ENCODE measurements at places on chromosomes 11 and 22.

- DNase-seq, result peak; percentile 89
Measured at GRCh38 chr22:41682033-41682807, 6.4 kb downstream of the SNU13 start.

DNA sequence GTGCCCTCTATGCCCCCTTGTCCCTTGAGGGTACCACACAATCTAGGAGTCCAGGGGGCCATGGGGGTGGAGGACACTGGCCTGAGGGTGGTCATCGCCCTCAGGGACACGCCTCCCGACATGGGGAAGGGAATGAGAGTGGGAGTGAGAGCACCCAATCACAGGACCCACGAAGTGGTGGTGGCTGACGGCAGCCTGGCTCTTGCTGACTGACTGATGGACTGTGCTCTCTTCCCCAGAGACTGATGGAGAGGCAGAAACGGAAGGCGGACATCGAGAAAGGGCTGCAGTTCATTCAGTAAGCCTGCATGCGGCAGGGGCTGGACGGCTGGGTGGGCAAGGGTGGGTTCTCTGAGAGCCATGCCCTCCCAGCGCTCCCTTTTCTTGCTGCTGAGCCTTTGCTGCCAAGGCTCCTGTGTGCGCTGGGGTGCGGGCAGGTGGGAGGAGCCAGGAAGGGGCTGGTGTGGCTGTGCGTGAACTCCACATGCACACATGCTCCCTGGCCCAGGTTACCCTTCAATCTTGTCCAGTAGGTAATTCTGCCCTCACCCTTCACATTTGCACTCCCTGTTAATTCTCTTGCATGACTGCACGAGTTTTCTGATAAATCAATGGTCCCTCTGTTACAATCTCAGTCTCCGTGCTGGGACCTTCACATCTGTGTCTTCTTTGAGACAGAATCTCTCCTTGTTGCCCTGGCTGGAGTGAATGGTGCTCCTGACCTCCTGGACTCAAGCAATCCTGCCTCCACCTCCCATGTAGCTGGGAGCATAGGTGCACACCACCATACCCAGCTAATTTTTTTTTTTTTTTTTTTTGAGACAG is 19.3 kb downstream of the ZC3H7B start:
- no peak for DNase-seq

GRCh38 chr11:65524741-65525545 is at the start of gene SCYL1:
Gene SCYL1, plus strand, starts transcription at chr11:65525083. Its CDS starts 71 bp downstream, at chr11:65525154.
- DNase-seq, result peak; percentile 91

DNA sequence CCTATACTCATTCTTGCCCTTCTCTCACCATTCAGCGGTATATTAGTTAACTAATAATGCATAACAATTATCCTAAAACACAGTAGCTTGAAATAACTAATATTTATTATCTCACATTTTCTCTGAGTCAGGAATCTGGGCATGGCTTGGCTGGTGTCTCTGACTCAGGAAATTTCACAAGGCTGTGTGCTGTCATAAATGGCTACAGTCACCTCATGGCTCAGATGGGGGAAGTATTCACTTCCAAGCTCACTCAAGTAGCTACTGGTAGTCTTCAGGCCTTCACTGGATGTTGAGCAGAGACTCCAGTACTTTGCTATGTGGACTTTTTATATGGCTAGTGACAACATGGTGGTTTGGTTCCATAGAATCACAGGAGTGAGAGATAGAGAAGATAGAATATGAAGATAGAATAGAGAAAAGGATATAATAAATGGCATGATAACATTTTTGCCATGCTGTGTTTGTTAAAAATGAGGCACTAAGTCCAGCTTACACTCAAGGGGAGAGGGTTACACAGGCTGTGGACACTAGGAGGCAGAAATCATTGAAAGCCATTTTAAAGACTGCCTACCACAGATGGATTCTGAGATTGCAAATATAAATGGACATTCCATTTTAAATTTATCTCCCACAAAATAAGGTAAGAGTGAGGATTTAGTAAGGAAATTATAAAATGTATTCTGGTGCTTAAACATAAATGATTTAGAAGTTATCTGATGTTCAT is 997.8 kb upstream of the CHORDC1 start:
- no peak for DNase-seq

GRCh38 chr22:33923033-33923432 is 2.8 kb upstream of the LARGE1 start:
- DNase-seq, result no peak

DNA sequence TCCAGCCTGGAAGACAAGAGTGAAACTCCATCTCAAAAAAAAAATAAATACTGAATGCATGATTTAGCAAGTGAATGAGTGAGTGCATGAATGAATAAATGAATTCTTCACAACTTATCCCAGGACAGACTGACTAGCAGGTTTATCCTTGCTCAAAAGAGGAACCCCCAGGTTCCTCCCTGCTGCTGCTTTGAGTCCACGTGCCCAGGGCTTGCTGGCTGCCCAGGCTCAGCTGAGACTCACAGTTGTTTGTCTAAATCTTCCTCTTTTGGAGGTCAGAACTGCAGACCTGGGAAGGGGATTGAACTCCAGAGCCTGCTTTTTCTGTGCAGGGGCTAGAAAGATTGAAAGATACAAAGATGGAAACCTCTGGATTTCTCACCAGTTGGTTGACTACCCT is 117.4 kb upstream of the TMEM45B start:
- DNase-seq, result no peak

GRCh38 chr11:126194121-126194543 is 17.3 kb downstream of the RPUSD4 start:
- peak; percentile 63 for DNase-seq

DNA sequence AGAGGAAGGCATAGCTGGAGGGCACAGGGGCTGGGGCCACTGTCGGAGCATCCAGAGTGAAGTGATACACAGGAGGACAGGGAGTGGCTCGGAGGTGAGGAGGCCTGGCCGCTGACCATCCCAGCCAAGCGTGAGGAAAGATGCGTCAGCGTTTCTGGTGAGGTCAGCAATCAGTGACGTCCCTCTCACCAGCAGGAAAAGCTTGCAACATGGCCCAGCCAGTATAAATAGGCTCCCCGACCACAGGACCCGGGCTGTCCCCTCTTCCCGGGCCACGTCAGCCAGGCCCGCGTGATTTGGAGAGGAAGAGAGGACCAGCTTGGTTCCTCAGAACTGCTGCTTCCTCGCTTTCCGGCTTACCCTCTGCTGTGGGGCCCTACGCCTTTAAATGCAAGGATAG is 4.2 kb upstream of the OSM start:
- no peak for DNase-seq

DNA sequence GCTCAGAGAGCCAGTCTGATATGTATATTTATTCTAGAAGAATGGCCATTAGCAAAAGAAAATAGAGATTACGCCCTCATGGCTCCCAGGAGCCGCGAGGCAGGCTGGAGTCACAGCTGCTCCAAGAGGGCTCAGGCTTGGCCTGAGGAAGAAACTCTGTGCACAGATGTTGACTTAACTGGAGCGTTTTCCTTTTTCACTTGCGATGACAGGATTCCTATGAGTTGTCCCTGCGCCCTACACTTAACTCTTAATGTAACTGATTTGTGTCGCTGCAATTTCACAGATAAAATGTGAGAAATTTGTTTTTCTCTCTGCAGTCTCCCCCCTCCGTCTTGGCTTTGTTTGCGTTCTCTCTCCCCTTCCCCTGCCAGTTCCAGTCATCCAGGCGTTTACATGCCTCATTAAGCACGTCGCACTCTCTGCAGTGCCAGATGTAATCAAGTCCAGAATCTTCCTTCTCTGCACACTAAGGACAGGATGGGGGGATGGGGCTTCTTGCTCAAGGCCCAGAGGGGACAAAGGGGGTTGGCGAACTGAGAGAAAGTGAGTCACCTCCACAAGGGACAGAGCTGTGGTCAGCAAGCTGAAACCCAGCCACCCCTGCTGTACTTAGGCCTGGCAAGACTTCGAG is 1060.1 kb downstream of the NTM start:
- DNase-seq, result no peak

- no peak for DNase-seq
Measured at GRCh38 chr22:23264610-23265367, 84.5 kb downstream of the BCR start.

DNA sequence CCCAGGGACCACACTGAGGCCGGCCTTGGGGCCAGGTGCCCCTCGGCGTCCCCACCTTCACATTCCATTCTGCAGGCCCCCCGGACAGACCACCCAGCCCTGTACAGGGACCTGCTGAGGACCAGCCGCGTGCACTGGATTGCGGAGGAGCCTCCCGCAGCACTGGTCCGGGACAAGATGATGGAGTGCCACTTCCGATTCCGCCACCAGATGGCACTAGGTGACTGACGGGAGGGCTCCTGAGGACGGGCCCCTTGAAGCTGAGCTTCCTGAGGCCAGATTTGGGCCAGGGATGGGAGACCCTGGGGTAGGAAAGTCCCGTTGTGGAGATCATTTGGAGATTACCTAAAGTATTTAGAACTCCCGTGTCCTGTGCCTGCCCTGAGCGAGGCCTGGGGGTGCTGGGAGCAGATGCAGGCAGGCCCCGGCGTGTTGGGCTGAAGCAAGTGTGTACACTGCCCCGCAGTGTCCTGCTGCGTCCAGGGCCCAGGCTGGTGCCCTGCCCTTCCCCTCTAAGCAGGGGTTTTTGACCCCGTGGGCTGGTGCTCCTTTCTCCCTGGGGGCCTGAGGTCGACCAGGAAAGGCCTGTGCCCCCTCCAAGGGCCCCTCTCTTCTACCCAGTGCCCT is 20.0 kb downstream of the TRMU start:
- peak; percentile 79 for DNase-seq

DNA sequence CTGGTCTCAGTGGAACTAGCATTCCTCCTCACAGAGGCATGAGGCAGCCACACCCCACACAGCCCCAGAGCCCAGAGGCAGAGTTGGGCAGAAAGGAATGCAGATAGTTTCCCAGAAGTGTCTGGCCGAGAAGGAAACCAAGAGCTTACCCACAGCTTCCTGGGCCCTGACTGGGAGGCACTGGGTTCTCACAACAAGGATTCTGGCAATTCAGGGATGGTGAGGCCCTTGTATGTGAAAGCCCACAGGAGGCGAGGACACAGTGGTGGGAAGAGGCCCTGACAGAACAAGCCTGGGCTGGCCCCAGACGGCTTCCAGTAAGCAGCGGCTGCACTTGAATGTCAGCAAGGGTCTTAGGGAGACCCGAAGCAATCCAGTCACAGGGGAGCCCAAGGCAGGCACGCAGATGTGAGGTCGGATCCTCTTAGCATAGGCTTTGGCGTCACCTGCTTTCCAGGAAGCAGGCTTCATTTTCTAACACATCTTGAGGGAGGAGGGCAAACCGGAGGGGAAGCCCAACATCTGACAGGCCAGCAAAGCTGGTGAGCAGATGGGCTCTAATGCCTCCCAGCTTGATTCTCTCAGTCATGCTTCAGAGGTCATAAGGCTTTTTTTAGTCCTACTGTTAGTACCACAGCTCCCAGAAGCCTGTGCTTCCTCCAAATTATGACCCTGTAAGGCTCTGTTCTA is 78.3 kb upstream of the AKIP1 start:
- DNase-seq, result peak; percentile 25

GRCh38 chr22:39994566-39995392 is at the start of gene FAM83F:
Gene FAM83F, plus strand, starts transcription at chr22:39994954. Its CDS starts 89 bp downstream, at chr22:39995043.
- peak; percentile 56 for DNase-seq

DNA sequence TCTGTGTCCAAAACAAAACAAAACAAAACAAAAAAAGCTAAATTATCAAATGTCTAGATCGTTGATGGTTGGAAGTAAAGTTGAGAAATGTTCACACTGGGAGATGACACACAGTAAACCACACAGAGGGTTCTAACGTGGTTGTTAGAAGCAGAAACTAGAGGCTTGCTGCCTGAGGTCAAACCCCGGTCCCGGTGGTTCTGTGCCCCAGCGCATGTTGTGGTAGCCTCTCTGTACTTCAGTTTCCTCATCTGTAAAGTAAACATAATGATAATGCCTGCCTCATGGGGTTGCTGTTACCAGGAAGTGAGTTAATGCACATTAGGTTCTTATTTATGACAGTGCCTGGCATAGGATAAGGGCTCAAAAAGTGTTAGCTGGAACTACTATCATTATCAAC is 33.4 kb downstream of the PPARA start:
- no peak for DNase-seq

- DNase-seq, result no peak
Measured at GRCh38 chr11:101346591-101346990, 217.0 kb upstream of the PGR start.

GRCh38 chr11:65781962-65782815 is 1.4 kb upstream of the AP5B1 start:
- peak; percentile 27 for DNase-seq

DNA sequence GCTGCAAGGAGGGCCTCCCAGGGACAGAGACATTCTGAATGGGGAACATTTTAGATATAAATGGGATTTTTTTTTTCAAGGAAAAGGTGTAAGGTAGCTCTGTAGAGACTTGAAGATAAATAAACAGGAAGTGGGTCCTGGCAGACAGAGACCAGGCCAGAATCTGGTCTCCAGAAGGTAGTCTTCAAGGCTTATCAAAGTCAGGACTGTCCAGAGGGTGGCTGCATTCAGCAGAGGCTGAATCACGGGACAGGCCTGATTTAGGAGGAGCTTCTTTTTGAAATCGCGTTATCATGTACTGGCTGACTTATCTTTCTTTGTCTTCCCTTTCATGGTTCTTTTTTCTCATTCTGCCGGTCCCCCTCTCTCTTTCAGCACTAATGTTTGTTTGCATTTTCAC is 542.9 kb downstream of the NTM start:
- no peak for DNase-seq

DNA sequence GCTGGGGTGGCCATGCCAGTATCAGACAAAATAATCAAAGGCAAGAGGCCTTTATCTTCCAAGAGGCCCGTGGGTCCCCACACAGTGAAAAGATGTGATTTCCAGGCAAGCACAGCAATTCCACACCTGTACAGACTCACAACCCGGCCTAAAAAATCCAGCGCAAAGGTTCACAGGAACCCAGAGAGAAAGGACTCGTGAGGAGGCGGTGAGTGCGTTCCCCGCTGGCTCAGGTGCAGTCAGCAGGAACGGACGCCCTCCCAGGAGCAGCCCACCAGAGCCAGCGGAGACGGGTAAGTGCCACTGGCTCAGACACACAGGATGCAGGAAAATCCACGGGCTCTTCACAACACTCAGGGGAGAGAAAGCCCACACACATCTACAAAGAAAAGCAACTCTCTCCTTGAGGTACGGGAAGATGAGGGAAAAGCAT is 4.4 kb downstream of the TOLLIP start:
- DNase-seq, result no peak

GRCh38 chr11:43567396-43567975 is 113.1 kb upstream of the HSD17B12 start:
- no peak for DNase-seq

DNA sequence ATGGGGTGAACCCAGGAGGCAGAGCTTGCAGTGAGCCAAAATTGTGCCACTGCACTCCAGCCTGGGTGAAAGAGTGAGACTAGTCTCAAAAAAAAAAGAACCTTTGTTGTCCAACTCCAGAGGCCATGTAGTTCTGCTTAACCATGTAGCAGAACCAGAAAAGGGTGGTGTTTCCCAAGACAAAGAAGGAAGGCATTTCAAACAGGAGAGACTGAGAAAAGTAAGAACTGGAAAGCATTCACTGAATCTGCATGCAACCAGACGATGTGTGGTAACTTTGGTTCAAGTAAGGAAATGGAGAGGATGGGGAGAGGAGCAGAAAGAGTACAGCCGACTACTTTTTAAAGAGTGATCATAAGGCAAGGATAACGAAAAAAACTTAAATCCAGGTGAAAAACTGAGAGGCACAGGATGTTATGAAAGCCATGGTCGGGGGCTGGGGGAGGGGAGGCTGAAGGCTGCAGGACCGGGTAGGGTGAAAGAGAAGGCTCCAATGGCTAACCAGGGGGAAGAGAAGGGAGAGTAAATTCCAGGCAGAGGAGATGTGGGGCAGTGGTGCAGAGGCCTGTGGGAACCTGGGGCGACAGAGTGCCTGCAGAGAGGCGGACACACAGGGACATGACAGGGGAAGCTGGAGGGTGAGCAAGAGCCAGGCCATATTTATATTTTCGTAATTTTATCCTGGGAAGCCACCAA is 48.8 kb downstream of the MAPK1 start:
- no peak for DNase-seq

Measured in activated CD4-positive, alpha-beta T cell treated with anti-CD3 and anti-CD28 coated beads for 36 hours (primary cell).